Activated CD4-positive, alpha-beta T cell treated with anti-CD3 and anti-CD28 coated beads, Interleukin-2, amount 10 ng/mL, durations not matched to agents 7 days and 5 days (primary cell): ENCODE measurements at places on chromosomes 3 and 15.
A peak's percentile ranks its signal among the peaks of the same experiment; 100 is the strongest.

- peaks cover 13% of the 10 kb centered on the region for H3K4me1 ChIP-seq
- peaks cover 38% of the 10 kb centered on the region for H3K27me3 ChIP-seq
- peak; percentile 79 for DNase-seq
- H3K4me3 ChIP-seq = peak overlapping the region; percentile 77
Observed at GRCh38 chr15:84079885-84080777, 155.4 kb upstream of the GOLGA6L4 start.

DNA sequence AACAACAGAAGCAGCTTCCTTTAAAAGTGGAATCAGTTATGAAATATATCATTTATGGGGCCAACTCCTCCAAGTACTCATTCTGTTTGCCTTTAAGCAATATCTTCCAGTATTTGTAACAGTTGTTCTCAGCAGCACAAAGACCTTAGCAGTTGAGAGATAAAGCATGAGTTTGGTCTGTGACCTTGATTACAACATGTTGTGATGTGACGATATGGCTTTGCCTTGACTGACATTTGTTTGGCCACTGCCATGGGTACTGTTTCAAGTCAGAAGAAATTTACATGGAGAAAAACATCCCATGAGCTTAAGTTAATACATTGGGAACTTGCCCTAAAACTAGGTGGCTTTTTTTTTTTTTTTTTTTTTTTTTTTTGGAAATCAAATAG is 175.1 kb upstream of the KBTBD8 start:
- H3K4me1 ChIP-seq = no peaks in the 10 kb centered on the region
- H3K36me3 ChIP-seq = no peaks in the 10 kb centered on the region
- H3K4me3 ChIP-seq = no peak overlapping the region
- no peak for DNase-seq

DNA sequence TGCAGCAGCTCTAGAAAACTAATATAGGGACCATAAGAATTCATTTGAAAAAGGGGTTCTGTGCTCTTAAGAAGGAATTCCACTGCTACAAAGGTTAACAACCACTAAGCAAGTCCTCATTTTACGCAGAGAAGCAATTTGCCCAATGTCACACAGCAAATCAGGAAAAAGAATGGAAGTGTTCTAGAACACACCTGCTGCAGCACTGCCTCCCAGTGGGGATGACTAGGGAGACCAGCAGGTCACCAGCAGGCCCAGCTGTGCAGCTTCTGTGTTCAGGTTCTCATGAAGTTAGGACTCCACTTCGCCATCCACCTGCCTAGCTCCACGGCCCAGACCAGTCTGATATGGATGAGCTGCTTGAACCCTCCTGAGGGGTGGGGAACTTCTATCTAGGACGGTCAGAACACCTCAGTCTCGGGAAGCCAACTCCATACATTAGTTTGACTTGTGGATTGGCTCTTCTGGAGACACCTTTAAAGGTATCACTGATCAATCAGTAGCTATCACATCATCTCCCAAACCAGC is 18.6 kb downstream of the POMGNT2 start:
- DNase-seq = peak; percentile 13
- H3K4me1 ChIP-seq = peaks cover 5% of the 10 kb centered on the region
- H3K36me3 ChIP-seq = peaks cover 13% of the 10 kb centered on the region
- H3K27me3 ChIP-seq = no peaks in the 10 kb centered on the region

DNA sequence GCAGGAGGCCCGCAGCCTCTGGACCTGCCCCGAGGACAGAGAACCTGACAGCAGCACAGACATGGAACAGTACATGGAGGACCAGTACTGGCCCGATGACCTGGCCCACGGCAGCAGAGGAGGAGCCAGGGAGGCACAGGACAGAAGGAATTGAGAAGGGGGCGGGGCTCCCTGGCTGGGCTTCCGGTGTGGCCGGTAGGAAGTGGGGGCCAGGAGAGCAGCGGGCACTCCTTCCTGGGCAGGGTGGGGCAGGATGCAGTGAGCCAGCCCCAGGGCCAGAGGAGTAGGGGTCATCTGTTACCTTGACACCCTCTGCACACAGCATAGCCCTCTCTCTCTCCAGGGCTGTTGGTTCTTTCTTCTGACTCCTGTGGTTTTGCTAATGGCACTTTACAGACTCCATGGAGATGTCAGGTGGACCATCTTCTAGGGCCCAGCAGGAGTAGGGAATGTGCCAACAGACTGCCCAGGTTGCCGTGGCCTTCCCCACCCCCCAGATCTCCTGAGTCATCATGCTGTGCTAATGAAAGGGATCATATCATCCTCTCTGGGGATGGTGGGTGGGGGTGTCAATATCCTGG is 8.6 kb upstream of the ISG20 start:
- peak overlapping the region; percentile 91 for H3K27ac ChIP-seq
- no peak for DNase-seq
- H3K4me1 ChIP-seq = peaks cover 89% of the 10 kb centered on the region
- H3K36me3 ChIP-seq = peaks cover 78% of the 10 kb centered on the region
- peak overlapping the region; percentile 25 for H3K4me3 ChIP-seq

DNA sequence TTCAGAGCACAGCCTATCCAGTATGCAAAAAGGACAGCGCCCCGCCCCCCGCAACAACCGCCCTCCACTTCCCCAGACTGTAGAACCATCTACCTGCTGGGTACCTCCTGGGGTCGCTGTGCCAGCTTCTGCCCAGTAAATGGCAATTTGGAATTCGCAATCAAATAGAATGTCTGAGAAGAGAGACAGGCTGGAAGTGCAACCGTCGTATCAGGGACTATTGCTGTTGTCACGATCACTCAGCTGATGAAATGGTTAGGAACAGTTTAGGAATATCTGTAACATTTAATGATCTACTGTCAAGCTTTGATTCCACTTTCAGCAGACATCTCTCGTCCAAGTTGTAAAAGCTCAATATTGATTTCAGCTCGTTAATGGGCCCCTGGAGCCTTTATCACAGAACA is 13.3 kb upstream of the PARL start:
- H3K4me3 ChIP-seq = no peak overlapping the region
- no peaks in the 10 kb centered on the region for H3K4me1 ChIP-seq
- no peaks in the 10 kb centered on the region for H3K36me3 ChIP-seq
- no peak for DNase-seq
- no peak overlapping the region for H3K27ac ChIP-seq

GRCh38 chr15:35061161-35061824 is 23.8 kb downstream of the NANOGP8 start:
- DNase-seq = no peak
- H3K27me3 ChIP-seq = peaks cover 4% of the 10 kb centered on the region
- no peaks in the 10 kb centered on the region for H3K4me1 ChIP-seq

- H3K27me3 ChIP-seq = peaks cover 2% of the 10 kb centered on the region
- no peak overlapping the region for H3K27ac ChIP-seq
- H3K36me3 ChIP-seq = no peaks in the 10 kb centered on the region
- H3K4me3 ChIP-seq = no peak overlapping the region
Observed at GRCh38 chr3:48370333-48370713, 1.7 kb upstream of the FBXW12 start.

GRCh38 chr3:189316296-189317019 is 144.7 kb downstream of the TPRG1 start:
- peaks cover 43% of the 10 kb centered on the region for H3K4me1 ChIP-seq
- H3K4me3 ChIP-seq = no peak overlapping the region
- H3K27ac ChIP-seq = peak overlapping the region; percentile 70
- H3K27me3 ChIP-seq = peaks cover 2% of the 10 kb centered on the region

DNA sequence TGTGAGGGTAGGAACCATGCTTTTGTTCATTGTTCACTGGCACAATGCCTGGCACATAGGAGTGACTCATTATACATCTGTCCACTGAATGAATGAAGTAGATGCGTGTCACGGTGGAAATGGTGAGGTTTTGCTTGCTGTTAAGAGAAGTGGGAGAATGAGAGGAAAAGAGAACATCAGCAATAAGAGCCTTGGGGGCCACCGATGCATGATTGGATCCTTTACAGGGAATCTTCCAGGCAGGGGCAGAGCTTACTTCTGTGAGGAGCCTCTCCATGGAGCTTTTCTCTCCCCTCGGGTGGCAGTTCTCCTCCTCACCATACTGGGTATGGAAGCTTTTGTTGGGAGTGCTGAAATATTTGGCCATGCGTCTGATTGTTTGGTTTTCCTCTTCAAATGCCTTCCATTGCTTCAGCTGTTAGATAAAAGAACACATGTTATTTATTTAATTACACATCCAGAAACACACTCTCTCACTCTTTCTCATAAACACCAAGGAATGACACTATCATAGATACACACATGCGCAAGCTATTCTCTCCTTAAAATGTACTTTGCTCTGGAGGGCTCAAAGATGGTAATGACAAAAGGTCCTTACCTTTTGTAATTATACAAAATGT is 78.9 kb upstream of the GSK3B start:
- DNase-seq = no peak
- no peaks in the 10 kb centered on the region for H3K36me3 ChIP-seq
- H3K27me3 ChIP-seq = peaks cover 2% of the 10 kb centered on the region
- H3K27ac ChIP-seq = no peak overlapping the region

GRCh38 chr3:18077128-18077840 is 334.9 kb upstream of the TBC1D5 start:
- no peak for DNase-seq
- H3K4me3 ChIP-seq = no peak overlapping the region
- H3K36me3 ChIP-seq = no peaks in the 10 kb centered on the region
- no peaks in the 10 kb centered on the region for H3K4me1 ChIP-seq
- H3K27me3 ChIP-seq = peaks cover 2% of the 10 kb centered on the region
- no peak overlapping the region for H3K27ac ChIP-seq

GRCh38 chr15:89172921-89173320 is 48.5 kb downstream of the RLBP1 start:
- H3K36me3 ChIP-seq = peaks cover 13% of the 10 kb centered on the region
- no peaks in the 10 kb centered on the region for H3K27me3 ChIP-seq
- H3K27ac ChIP-seq = no peak overlapping the region
- H3K4me3 ChIP-seq = no peak overlapping the region
- no peak for DNase-seq
- H3K4me1 ChIP-seq = peaks cover 9% of the 10 kb centered on the region

DNA sequence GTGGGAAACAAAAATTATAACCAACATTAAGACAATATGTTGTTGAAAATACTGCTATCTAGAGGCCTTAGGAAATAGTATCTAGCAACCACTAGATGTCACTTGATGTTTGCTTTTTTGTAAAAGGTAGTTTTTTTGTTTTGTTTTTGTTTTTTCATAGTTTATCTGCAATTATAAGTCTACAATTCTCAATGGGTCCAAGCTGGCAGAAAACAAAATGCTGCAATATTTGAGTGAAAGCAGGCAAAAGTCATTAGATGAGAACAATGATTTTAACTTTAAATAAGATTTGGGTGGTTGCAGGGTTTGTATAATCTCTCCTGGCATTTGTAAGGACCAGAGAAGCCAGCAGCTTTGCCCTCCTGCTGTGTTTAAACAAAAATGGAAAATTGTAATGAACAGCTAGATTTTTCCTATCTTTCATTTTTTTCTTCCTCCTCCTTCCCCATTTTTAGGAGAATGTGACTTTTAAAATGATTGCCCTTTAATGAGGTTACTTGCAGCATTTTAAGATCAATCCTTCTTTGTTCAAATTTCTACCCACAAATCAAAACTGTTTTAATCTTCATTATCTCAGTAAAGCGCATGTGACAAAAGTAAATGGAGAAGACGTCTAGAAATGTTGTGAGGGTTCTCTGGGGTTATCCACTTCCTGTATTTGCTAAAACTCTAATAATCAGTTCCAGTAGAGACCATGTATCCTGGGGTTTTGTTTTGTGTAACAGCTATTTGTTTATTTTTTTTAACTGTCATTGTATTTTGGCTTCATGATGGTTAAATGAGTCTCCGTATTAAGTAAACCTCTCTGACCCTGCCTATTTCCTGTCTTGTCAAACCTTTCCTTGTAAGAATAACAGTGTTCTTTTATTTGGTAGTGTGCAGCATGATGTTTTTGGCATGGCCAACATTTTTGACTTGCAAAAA is 27.3 kb downstream of the DUT start:
- no peaks in the 10 kb centered on the region for H3K36me3 ChIP-seq
- H3K4me3 ChIP-seq = no peak overlapping the region
- peaks cover 6% of the 10 kb centered on the region for H3K4me1 ChIP-seq

GRCh38 chr15:64884679-64885078 is 27.0 kb upstream of the ANKDD1A start:
- no peak for DNase-seq
- no peaks in the 10 kb centered on the region for H3K27me3 ChIP-seq
- no peak overlapping the region for H3K27ac ChIP-seq
- H3K4me3 ChIP-seq = no peak overlapping the region

GRCh38 chr3:53900666-53901331 is 9.1 kb upstream of the SELENOK start:
- H3K27me3 ChIP-seq = peaks cover 35% of the 10 kb centered on the region
- no peak overlapping the region for H3K27ac ChIP-seq
- DNase-seq = no peak
- no peak overlapping the region for H3K4me3 ChIP-seq
- no peaks in the 10 kb centered on the region for H3K36me3 ChIP-seq

GRCh38 chr15:76191539-76192244 is 119.6 kb downstream of the ETFA start:
- H3K27me3 ChIP-seq = peaks cover 23% of the 10 kb centered on the region
- H3K4me3 ChIP-seq = no peak overlapping the region
- peaks cover 15% of the 10 kb centered on the region for H3K4me1 ChIP-seq
- H3K36me3 ChIP-seq = no peaks in the 10 kb centered on the region

DNA sequence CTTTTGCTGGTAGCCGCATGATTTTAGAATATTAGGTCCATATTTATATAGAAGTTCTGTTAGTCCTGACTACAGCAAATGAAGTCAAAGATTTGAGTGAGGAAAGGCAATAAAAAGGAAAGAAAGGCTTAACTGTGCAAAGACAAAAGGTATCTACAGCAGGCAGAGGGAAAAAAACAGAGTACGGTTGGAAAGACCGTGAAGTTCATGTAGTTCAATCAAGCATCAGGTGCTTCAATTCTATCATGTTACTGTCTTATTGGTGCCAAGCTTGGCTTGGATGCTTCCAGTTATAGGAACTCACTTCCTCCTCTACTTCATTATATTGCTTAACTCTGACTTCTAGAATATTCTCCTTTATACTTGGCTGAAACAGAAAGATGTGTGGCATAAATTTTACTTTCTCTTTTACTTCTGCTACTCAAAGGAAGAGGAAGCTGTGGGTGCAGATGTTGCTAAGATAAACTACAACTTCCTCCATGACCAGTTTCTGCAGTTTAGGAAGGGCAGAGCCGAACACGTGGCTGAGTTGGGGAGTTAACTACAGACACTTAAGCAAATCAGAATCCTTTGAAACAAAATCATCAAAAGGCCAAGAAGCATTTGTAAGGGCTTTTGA is 72.6 kb upstream of the ZBED2 start:
- H3K36me3 ChIP-seq = peaks cover 64% of the 10 kb centered on the region
- peak; percentile 91 for DNase-seq
- peaks cover 72% of the 10 kb centered on the region for H3K4me1 ChIP-seq
- peak overlapping the region; percentile 94 for H3K27ac ChIP-seq
- peak overlapping the region; percentile 54 for H3K4me3 ChIP-seq

DNA sequence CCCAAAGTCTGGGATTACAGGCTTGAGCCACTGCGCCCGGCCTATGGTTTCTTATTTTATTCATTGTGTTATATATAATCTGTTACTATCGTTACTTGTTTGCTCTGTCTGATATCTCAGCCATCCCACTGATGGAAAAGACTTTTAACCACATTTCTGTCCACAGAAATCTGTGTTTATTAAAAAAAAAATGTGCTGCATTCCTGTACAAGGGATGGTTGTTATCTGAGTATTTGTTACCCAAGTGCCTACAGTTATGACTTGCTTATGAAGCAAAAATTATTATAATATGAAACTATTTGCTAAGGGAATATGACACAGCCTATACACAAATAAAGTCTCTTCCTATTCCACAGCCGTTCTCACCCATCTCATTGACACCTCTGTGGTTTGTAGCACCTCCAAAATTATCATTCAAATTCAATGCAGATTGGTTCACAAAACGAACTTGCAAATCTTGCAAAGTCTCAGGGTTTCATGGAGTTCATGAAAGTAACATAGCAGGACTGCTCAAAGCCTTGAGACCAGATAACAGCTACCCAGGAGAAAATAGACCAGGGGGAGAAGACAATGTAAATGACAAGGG is 47.4 kb upstream of the UBE2E1 start:
- H3K27me3 ChIP-seq = peaks cover 2% of the 10 kb centered on the region
- H3K36me3 ChIP-seq = no peaks in the 10 kb centered on the region
- DNase-seq = no peak
- H3K27ac ChIP-seq = no peak overlapping the region
